ENCODE measurements at places on chromosomes 6 and 20.

GRCh38 chr20:54172856-54173652, 732 bp downstream of the CYP24A1 start:
- DNase-seq = no peak

- no peak for DNase-seq
Measured at GRCh38 chr6:157558487-157559200, 177.7 kb downstream of the ZDHHC14 start.

DNA sequence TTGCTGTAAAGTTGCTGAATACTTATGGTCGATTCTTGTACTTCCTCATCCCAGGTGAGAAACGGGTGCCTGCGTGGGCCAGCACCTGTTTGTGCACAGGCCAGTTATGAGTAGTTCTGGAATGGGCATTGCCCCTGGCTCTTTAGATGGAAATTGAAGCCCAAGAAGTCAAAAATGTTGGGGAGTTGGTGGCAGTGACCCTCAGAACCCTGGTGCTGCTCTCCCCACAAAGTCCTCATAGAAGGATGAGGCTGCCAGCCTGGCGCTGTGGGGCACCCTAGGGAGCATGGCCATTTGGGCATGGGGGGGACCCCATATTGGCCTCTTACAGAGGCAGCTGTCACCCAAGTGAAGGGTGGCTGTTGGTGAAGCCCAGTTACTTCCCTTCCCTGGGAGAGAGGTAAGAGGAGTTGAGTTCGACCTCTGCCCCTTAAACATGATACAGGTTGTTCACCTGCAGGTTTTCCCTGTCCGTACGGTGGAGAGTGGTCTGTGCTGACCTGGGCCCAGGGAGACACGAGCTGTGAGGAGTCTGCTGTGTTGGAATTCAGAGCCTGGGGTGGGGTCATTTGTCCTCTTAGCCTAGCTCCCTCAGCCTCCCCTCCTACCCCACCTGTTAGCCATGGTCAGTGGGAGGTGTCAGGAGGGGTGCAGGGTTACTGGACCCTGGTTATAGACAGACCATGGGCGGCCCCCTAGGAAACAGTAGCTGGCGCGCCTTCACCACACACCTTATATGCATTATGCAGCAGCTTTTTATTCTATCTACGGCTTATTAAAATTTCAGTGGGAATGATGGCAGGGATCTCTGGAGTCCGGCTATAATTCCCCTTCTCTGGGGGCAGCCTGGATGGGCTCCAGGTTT, 4.9 kb downstream of the HMGA1 start:
- no peak for DNase-seq

DNA sequence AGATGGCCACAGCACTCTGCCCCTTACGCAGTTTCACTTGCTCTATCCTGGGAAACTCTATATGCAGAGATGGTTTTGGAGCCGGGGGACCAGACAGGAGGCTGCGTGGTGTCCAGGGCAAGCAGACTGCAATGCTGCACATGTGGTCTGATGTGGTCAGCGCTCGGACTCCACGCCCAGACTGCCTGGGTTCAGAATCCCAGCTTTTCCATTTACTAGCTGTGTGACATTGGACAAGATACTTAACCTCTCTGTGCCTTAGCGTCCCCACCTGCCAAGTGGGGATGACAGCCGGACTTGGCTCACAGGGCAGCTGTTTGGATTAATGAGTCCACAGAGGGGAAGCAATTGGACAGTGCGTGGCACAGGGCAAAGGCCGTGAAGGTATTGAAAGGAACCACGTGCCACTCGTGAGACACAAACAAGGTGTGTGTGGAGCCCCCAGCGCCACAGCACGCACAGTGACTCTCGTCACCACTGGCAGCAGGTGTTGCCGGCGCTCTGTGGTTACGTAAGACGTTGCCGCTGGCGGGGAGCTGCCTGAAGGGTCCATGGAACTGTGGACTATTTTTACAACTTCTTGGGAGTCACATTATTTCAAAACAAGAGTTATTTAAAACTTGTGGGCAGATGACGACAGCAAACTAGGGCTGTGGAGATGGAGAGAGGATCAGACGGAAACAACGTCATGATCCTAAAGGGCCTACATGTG, 201.4 kb downstream of the PREX1 start:
- no peak for DNase-seq

DNA sequence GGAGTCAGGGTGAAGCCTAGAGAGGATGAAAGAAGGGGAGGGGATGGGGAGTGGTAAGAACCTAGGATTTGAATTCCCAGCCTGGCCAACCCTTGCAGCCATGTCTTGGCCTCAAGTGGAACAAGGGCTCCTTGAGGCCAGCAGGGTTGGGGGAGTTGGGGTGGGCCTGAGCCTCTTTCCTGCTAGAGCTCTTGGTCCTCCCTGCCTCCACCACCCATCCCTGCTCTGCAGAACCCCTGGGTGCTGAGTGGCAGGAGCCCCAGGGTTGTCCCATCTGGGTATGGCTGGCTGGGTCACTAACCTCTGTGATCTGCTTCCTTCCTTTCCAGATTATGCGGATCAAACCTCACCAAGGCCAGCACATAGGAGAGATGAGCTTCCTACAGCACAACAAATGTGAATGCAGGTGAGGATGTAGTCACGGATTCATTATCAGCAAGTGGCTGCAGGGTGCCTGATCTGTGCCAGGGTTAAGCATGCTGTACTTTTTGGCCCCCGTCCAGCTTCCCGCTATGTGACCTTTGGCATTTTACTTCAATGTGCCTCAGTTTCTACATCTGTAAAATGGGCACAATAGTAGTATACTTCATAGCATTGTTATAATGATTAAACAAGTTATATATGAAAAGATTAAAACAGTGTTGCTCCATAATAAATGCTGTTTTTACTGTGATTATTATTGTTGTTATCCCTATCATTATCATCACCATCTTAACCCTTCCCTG, 8.3 kb downstream of the VEGFA start:
- DNase-seq = no peak

GRCh38 chr20:41213150-41213820, 75.9 kb downstream of the PLCG1 start:
- DNase-seq = no peak

GRCh38 chr20:51624157-51624731, 81.7 kb upstream of the NFATC2 start:
- peak; percentile 70 for DNase-seq

DNA sequence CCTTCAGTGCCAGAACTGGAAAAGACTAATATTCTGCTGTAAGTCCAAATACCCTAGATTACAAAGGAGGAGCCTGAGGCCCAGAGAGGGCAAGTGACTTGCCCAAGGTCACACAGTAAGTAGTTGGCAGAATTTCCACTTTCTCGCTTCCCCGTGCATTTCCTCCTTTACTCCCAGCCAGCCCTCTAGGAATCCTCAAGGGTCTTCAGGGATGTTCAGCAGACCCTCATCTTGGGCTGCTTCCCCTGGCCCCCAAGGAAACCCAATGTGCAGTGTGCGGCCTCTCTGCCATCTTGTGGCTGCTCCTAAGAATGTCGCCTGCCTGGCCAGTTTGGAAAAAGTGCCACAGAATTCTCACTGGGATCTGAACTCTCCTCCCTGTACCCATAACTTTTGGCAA, 217.7 kb upstream of the LRFN2 start:
- no peak for DNase-seq

DNA sequence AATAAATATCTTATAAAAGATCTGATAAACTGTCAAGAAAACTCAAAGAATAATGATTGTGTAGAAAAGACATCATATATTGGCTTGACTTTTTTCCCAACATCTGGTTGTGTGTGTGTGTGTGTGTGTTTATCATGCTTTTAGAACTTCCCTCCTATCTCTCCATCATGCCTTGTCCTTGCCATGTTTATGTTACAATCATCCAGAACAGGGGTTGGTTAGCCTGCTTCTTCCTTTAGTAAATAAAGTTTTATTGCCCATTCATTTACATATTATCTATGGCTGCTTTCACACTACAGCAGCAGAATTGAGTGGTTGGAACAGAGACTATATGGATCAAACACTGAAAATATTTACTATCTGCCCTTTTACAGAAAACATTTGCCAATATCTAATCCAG, 52.8 kb upstream of the RIPOR2 start:
- DNase-seq = no peak

DNA sequence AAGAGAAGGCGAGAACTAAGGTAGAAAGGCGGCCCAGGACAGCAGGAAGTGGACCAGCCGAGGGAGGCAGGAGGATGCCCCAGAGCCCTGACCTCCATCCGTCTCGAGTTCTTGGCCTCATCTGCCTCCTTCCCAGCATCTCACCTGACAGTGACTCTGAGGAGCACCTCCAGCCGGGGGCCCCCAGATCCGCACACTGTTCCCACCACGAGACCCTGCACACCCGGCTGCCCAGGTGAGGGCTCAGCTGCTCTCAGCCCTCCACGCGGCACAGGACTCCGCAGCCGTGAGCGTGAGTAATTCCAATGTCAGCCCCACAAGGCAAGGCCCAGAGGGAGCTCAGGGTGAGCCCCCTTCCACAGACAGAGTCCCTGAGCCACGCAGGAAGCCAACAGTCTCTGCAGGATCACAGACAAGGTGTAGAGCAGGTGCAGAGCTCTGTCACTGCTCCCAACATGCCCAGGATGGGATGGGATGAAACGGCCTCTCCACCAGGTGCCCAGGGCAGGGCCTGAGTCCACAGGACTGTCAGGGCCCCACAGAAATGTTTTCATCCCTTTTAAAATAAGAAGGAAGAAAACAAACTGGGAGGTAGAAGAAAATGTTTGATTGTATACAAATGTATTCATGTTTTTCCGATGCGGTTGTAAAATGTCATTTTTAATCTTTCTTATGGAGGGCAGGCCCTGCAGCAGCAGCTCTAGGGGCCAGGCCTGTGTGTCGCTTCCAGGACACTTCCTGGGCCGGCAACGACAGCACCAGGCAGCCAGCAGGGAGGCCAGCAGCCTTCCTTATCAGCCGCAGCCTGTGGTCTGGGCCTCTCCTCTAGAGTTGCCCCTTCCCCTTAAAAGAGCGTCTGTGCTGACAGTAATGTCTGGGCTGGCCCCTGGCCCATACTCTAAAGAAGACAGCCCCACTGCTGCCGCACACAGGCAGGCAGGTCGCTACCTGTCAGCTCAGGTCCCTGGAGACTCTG, 66.9 kb downstream of the DLL1 start:
- DNase-seq = no peak

Measured in CD4-positive, alpha-beta T cell treated with Interleukin-17A for 4 hours (primary cell).